T-helper 17 cell (primary cell): ENCODE measurements at places on chromosomes 16 and 17.

- DNase-seq, result no peak
Observed at GRCh38 chr16:84532855-84533486, 28.5 kb upstream of the MEAK7 start.

DNA sequence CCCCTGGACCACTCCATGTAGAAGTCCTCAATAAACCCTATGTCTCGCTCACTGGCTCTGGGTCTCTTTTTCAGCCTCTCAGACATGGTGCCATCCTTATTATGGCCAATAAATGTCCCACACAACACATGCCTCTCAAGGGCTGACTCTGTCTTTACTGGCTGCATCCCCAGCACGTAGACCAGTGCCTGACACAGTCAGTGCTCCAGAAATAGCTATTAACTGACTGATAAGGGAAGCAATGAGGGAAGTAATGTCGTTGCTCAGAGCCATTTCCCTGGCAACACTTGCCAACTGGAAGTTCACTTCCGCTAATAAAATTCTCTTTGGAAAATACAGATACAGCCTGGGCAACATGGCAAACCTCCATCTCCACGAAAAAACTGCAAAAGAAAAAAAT, 19.1 kb upstream of the APOH start:
- no peak for DNase-seq

DNA sequence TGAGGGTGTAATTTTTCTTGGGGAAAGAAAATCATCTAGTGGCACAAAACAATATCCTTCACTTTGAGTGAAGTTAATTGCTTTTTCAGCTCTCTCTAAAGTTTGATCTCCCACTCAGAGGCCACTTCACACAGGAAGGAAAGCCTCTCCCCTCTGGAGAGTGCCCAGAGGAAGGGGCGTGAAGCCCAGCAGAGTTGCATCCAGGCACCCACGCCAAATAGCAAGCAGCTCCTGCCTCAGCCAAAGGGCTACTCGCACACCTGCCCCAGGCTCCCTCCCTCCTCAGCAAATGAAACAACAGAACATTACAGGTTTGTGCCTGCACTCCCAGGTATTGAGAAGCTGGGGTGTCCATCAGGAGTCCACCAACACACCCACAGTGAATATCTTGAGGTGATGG, 183.0 kb upstream of the RPL38 start:
- DNase-seq, result no peak

DNA sequence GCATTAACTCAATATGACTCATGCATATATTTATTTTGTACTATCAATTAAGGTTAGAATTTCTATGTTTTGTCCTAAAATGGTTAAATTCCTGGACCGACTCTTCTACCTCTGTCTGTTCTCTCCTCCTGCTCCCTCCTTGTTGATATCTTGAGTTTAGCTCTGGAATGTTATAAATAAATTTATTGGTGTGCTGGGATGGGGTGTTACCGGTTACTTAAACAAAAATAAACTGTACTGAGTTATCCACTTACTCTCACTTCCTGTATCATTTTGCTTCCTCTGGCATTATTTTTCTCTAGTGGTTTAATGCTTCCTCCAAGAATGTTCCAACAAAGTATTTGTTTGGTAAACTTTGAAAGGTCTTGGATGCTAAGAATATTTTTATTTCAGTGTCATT, 120.1 kb downstream of the ABCA8 start:
- no peak for DNase-seq

GRCh38 chr17:80104321-80104955, 3.1 kb downstream of the GAA start:
- no peak for DNase-seq
